ENCODE measurements at places on chromosomes 12 and 14.

GRCh38 chr12:57477710-57478681 lies 1.7 kb downstream of the ARHGAP9 start:
- DNase-seq = peak; percentile 53

- DNase-seq = no peak
These were observed 77.2 kb downstream of the C2CD5 start for GRCh38 chr12:22467190-22467589.

DNA sequence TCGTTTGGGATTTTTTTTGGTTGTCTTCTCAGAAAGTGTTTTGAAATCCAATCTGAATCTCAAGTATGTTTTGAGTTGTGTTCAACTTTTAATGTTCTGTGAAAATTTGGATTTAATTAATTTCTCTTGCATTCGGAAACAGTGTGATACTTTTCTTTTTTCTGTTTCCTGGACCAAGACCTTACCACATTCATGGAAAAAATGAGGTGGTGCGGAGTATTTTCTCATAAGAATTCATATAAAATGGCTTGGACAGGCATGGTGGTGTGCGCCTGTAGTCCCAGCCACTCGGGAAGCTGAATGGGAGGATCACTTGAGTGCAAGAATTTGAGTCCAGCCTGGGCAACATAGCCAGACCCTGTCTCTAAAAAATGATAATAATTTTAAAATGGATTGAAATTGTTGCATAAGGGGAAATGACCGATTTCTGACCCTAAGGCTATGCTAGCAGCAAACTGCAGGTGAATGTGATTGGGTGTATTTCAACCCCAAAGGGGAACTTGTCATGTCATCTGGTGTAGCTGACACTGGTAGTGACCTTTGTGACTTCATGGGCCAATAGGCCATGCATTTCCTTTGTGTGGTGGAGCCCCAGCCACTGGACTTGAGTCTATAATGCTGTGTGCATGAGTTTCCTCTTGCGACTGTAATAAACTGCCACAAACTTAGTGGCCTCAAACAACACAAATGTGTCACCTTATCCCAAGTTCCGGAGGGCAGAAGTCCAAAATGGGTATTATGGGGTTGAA lies 123.5 kb upstream of the RFLNA start:
- no peak for DNase-seq

- DNase-seq = no peak
These were observed 24.0 kb downstream of the ARG2 start for GRCh38 chr14:67643713-67644112.

- no peak for DNase-seq
These were observed 365.4 kb upstream of the ATP2B1 start for GRCh38 chr12:90074086-90074485.

DNA sequence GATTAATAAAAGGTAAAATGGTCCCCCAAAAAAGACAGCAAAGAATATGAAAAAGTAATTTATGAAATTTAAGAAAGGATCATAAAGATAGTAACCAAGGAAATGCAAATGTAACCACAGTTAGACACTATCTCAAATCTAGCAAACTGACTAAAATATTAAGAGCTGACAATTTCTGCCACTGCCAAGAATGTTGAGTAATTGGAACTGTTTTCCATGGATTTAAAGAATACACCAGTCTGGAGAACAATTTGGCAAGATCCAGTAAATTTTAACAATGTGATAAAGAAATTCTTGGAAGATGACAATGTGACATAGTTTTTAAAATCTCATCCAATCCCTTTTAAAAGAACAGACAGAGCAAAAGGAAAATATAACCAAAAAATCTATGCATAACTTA lies 798.0 kb upstream of the MGAT4C start:
- DNase-seq = no peak
